ENCODE measurements at places on chromosomes 1 and 21. TPM values are rescaled to one million over a fixed set of nuclear protein-coding genes. Genes with fewer than 3 reads are reported as not detected.

MANEAL gene
- total RNA-seq = 7.6 TPM

AGO3 gene
- total RNA-seq = 17.8 TPM

OR2T1 gene
- total RNA-seq = not detected

RFX5 gene
- 20.9 TPM for total RNA-seq

PIGR gene
- total RNA-seq = 12,746 TPM

BTF3L4 gene
- 19.1 TPM for total RNA-seq

NHLH1 gene
- not detected for total RNA-seq

LCE1A gene
- total RNA-seq = not detected

SFN gene
- 348 TPM for total RNA-seq

CYP4A11 gene
- total RNA-seq = not detected

LCK gene
- total RNA-seq = 4.2 TPM

FALEC gene
- total RNA-seq = not detected

HCRTR1 gene
- total RNA-seq = not detected

TSPAN1 gene
- 1,260 TPM for total RNA-seq

P3R3URF gene
- not detected for total RNA-seq

HAO2 gene
- total RNA-seq = not detected

OR2T29 gene
- total RNA-seq = not detected

EXTL1 gene
- not detected for total RNA-seq

CEP350 gene
- total RNA-seq = 47.7 TPM

MSH4 gene
- 0.15 TPM for total RNA-seq

IL19 gene
- total RNA-seq = not detected

CFHR4 gene
- not detected for total RNA-seq

KRTAP21-2 gene
- not detected for total RNA-seq

C8B gene
- total RNA-seq = not detected

CLDN17 gene
- not detected for total RNA-seq

LCE1B gene
- not detected for total RNA-seq

MYBPH gene
- not detected for total RNA-seq

CHODL gene
- 0.53 TPM for total RNA-seq

ATP5PB gene
- total RNA-seq = 410 TPM

RSPO1 gene
- 0.52 TPM for total RNA-seq

C1QC gene
- total RNA-seq = 147 TPM

NIBAN1 gene
- 4.6 TPM for total RNA-seq

HMGN2 gene
- total RNA-seq = 270 TPM

TMEM269 gene
- 0.20 TPM for total RNA-seq

ZNF436 gene
- 13.0 TPM for total RNA-seq

Data from left colon (tissue), 2 donors.